Skeletal muscle tissue (tissue), 5 donors: ENCODE measurements at places on chromosomes 1 and 21. TPM values are rescaled to one million over a fixed set of nuclear protein-coding genes. Genes with fewer than 3 reads are reported as not detected.

The ADAMTS4 gene
- total RNA-seq = 4.7 TPM

The LCE2B gene
- not detected for total RNA-seq

The GNAT2 gene
- not detected for total RNA-seq

The HSPB7 gene
- total RNA-seq = 5.7 TPM

The AVPR1B gene
- 0.52 TPM for total RNA-seq

The FMO2 gene
- 0.52 TPM for total RNA-seq

The PLA2G2A gene
- total RNA-seq = not detected

The SLC26A9 gene
- not detected for total RNA-seq

The BRINP3 gene
- total RNA-seq = 3.7 TPM

The CELF3 gene
- total RNA-seq = under 0.01 TPM

The TRAPPC10 gene
- total RNA-seq = 7.3 TPM

The TEDDM1 gene
- not detected for total RNA-seq

The TEX38 gene
- not detected for total RNA-seq

The OR6K3 gene
- not detected for total RNA-seq

The OR13G1 gene
- not detected for total RNA-seq

The MAN1A2 gene
- total RNA-seq = 45.4 TPM

The CLDN14 gene
- total RNA-seq = 3.7 TPM

The NMNAT2 gene
- total RNA-seq = 0.52 TPM
